ENCODE measurements at places on chromosomes 11 and 22.

DNA sequence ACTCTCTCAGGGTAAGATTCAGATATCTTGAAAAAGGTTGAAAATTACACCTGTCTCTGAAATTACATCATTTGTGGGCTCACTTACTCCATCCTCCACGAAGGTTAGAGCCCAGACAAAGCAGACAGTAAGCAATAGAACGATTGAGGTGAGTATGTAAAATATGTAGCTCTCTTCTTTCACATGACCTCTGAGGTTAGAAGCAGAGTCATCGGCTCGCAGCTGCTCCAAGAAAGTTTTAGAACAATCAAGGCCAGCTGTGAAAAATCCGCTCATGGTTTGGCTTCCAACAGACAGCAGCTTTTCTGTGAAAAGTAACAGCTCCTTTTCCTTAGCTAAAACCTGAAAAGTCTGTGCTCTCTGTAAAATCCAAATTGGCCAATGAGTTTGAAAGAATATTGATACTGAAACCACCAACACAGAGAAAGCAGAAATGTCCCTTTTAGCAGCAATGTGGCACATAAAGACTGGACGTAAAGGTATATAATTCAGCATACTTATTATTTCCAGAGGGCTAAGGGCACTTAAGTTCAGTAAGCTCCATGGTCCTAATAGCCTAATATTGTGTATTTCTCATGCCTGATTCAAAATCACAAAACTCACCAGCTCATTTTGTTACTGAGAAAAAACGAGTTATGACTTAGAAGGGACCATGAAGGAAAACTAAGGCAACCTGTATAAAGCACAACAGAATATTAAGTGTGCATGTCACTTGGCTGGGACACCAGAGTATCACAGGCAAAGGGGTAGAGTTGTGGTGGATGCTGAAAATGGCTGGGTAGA, 78.2 kb downstream of the FAM76B start:
- DNase-seq, result no peak

- no peak for DNase-seq
These were observed 229.5 kb downstream of the AASDHPPT start for GRCh38 chr11:106306942-106307341.

DNA sequence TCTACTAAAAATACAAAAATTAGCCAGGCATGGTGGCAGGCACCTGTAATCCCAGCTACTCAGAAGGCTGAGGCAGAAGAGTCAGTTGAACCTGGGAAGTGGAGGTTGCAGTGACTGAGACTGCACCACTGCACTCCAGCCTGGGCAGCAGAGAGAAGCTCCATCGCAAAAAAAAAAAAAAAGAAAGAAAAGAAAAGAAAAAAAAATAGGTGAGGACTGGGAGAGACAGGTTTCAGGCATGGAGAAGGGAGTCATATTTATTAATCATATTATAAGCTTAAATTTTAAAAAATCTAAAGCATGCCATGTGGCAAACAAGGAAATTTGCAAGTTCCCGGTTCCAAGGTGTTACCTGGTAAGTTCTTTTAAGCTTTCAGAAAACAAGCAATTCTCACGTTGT, at the start of gene APOL5:
Gene APOL5, plus strand, starts transcription at position 301 of the 400 bp plus-strand sequence. Its CDS starts 0 bp downstream, at position 301.
- DNase-seq, result no peak

GRCh38 chr11:116989184-116989583, 109.0 kb downstream of the SIK3 start:
- DNase-seq, result no peak

GRCh38 chr11:35090125-35090524, 48.8 kb upstream of the CD44 start:
- DNase-seq, result no peak

DNA sequence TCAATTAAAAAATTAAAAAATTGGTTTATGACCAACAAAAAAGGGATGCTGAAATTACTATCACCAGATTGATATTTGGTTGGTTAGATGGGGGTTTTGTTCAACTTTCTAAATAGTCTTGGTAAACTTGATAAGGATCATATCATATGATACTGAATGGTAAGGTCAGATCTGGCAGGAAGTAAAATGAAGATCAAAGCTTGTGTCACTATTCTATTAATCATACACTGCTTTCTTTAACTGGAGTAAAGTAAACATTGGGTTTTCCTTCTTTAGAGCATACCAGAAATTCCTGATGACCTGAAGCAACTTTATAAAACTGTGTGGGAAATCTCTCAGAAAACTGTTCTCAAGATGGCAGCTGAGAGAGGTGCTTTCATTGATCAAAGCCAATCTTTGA, 40.2 kb downstream of the RRM1 start:
- no peak for DNase-seq

DNA sequence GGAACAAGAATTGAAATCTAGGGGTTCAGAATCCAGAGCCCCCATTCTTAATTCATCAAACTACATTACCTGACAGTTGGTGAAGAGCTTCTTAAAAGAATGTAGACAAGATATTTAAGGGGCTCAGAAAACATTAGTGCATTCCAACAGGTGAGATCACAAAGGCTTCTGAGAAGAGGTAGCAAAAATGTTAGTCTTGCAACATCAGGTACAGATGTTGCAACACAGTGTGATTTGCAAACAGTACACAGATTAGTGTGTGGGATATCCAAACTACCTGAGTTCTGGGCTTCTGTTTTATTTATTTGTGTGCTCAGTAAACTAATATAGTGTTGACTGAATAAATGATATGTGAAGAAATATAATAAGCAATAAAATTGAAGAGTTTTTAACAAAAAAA, 11.8 kb downstream of the CASP4 start:
- DNase-seq, result no peak

- no peak for DNase-seq
These were observed 12.1 kb downstream of the GAL3ST1 start for GRCh38 chr22:30562366-30562765.

DNA sequence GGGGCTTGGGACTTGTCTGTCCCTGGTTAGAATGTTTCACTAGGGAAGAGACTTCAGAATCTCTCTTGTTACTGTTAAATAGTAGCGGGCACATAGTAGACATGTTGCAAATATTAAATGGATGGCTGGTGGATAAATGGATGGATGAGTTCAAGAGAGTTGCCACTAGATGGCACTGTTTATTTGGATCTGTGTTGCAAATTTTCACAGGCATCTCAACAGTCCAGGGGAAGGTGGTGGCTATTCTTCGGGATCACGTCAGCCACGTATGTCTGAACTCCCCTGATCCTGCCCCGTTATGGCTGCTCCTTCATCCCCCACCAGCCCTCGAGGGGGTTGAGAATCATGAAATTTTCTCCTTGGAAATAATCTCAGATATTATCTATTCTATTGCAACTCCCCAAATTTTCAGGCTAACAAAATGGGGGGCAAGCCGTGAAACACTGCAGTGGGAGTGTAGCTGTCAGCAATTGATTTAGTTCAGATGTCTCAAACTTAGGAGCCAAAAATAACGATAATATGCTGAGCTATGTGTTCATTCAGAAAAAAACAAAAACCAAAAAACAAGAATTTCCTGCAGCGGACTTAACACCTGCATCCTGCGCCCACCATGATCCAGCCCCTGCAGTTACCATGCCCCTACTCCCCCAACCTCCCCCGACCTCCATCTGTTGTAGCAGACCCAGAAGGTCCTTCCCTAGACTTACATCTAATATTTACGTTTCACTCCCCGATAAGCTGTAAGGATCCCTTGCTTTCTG, 29.1 kb upstream of the BIRC3 start:
- peak; percentile 26 for DNase-seq

DNA sequence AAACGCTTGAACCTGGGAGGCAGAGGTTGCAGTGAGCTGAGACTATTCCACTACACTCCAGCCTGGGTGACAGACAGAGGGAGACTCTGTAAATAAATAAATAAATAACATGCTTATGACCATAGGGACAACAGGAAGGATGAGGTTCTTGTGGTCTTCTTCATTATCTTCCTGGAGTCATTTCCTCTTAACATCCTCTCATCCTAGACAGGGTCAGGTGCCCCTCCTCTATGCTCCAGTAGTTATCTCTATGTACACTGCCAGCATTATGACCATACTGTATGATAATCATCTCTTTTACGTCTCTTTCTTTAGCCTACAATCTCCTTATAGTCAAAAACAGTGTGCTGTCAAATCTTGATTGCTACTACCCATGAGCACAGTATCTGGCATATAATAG, 17.7 kb downstream of the RAB30 start:
- DNase-seq, result no peak

- DNase-seq, result no peak
These were observed 17.9 kb downstream of the BRSK2 start for GRCh38 chr11:1407668-1408067.

DNA sequence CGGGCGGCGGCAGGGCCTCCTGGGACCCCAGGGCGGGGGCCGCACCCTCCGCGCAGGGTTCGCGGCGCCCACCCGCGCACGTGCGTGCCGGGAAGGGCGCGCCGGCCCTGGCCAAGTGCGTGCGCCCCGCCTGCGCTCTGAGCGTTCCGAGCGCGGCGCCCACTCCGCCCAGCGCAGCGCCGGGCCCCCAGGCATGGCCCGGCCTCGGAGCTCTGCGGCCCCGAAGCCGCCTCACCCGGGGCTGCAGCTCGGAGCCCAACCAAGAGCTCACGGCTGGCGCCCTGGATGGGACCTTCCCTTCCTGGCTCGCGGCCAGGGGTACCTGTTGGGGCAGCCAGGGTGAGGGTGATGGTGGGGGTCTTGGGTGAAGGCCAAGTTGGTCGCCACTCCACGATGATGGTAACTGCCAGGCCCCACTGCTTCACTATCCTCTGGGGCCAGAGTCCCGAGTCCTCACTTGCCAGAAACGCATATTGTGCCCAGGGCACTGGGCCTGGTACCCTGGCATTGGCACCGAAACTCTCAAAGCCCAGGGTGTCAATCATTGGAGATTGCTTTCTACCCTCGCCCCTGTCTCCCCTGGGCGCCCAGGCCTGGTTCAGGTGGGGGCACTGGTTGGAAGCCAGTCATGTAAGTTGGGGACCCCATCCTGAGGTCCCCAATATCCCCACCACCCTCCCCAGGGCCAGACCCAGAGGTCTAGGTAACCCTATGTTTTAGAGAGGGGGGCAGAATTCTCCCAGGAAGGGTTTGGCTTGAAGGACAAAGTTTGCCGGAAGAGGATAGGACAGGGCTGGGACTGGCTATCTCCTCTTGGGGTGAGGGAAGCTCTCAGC, 882 bp downstream of the ANO1 start:
- DNase-seq, result no peak

GRCh38 chr11:130100381-130101095, 30.8 kb downstream of the APLP2 start:
- DNase-seq, result no peak

- DNase-seq, result no peak
These were observed 71.5 kb downstream of the FCHSD2 start for GRCh38 chr11:73070653-73071052.

GRCh38 chr22:48320048-48320682, 1507.5 kb downstream of the BRD1 start:
- DNase-seq, result no peak

GRCh38 chr11:83641511-83641910, 355.3 kb upstream of the CCDC90B start:
- peak; percentile 88 for DNase-seq

- no peak for DNase-seq
These were observed 65.8 kb upstream of the WNT7B start for GRCh38 chr22:46042786-46043185.

DNA sequence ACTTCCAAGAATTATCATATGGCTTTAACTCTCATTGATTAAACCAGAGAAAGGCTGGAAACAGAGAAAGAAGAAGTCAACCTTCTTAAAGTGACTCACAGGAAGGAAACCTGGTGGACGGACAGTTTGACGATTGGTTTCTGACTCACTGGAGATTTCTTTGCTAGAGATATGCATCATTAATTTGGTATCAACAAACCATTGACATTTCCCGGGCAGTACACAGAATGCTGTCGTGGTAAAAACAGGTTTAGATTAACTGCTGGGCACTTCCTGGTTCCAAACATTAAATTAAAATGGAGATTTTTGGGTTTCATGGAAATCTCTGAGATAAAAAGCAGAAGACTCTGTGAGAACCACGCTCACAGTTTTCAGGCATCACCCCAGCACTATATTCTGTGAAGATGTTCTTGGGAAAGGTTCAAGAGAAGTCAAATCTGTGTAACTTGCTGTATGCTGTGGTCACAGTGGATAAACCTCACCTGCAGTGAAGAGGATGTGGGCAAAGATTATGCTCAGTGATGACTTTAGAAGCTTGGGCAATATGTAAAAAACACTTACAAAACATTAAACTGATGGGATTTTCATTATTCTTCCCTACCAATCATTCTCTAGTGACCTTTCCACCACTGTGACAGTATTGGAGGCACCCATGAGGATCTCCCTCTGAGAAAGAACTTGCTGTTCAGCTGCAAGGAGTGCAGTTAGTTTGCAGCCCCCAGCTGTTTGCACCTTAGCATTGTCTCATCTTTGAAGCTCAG, 61.1 kb upstream of the CD44 start:
- no peak for DNase-seq

DNA sequence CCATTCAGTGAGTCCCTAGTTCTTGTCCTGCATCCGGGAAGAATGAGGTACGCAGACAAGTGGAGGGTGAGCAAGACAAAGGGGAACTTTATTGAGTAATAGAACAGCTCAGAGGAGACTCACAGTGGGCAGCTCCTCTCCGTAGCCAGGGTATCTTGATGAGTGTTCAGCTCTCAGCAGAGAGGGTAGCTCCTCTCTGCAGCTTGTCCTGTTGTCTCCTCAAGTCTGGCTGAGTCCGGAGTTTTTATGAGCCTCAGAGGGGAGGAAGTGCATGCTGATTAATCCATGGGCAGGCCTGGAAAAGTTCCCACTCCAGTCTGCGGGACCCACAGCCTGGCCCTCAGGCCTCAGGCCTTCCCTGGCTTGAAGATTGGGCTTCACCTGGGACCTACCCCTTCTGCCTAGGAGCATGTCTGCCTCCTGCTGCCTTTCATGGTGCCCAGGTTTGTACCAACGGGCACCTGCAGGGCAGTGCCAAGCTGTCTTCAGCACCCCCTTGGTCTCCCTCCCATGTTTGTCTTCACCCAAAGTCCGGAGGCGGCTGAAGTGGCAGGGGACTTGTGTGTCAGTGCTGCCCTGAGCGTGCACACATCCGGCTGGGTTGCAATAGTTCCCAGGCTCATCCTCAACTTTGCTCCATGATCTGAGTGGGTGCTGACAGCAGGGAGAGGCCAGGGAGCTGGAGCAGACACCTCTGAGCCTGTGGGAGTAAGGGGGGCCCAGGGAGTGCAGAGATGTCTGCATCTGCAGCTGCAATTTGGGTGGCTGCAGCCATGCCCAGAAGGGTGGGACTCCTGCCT, 134.2 kb downstream of the LDLRAD3 start:
- DNase-seq, result no peak

DNA sequence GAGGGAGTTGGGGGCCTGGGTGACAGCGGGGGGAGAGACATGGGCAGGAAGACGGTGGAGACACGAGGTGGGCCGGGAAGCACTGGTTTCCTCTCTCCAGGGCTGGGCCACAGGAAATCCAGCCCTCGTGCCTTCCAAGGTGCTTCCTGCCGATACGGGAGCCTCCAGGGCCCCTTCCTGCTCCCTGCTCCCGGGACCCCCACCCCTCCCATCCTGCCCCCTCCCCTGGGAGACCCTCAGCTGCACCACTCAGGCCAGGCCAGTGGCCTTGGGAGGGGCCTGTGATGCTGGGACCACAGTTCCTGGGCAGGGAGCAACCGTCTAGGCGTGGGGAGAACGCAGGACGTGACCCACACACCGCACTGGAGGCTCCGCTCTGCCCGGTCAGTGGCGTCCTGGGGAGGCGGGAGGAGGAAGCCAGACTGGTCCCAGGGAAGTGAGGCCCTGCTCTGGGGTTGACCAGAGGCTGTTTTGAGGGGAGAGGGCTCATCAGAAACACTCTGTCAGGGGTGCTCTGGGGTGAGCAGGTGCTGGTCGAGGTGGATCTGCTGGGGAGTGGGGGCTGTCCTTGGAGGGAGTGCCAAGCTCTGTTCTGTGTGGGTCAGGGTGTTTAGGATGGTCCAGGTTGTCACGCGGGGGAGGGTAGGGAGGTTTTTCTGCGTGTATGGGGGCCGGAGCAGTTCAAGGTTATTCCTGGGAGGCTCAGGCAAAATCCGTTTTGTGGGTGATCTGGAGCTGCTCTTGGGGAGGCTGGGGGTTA, at the start of gene SHANK3:
Gene SHANK3, plus strand, starts transcription at position 353 of the 760 bp plus-strand sequence.
- DNase-seq, result peak; percentile 26
